Neural crest cell (in vitro differentiated cells): ENCODE measurements at places on chromosomes 5 and 9.
A peak's percentile ranks its signal among the peaks of the same experiment; 100 is the strongest.

DNA sequence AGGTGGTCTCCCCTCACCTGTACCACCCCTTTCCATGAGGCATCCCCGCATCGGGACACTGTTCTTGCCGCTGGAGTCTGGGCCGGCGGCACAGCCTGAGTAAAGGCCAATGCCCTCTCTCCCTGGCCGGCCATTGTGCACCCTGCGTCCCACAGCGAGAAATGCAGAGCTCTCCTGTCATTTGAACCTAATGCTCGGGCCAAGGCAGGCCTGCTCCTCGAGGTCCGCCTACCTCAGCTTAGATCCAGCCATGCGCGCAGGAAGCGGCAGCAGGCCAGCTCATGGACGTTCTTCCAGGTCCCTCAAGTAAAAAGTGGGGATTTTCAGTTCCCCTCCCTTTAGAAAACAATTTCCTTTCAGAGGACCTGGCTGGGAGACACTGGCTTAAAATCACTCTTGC lies 135.0 kb downstream of the HSD17B3 start:
- DNase-seq = no peak
- H3K36me3 ChIP-seq = no peaks in the 10 kb centered on the region
- H3K4me3 ChIP-seq = no peak overlapping the region
- no peak overlapping the region for H3K27ac ChIP-seq
- H3K27me3 ChIP-seq = peaks cover 46% of the 10 kb centered on the region
- peaks cover 23% of the 10 kb centered on the region for H3K4me1 ChIP-seq

- DNase-seq = no peak
- no peak overlapping the region for H3K27ac ChIP-seq
- no peak overlapping the region for H3K4me3 ChIP-seq
- no peaks in the 10 kb centered on the region for H3K36me3 ChIP-seq
Observed at GRCh38 chr5:108141676-108142075, 240.2 kb downstream of the FBXL17 start.

- H3K27ac ChIP-seq = peak overlapping the region; percentile 94
- peak; percentile 28 for DNase-seq
- peak overlapping the region; percentile 92 for H3K4me3 ChIP-seq
Observed at GRCh38 chr5:1386274-1386717, 41.4 kb upstream of the CLPTM1L start.

DNA sequence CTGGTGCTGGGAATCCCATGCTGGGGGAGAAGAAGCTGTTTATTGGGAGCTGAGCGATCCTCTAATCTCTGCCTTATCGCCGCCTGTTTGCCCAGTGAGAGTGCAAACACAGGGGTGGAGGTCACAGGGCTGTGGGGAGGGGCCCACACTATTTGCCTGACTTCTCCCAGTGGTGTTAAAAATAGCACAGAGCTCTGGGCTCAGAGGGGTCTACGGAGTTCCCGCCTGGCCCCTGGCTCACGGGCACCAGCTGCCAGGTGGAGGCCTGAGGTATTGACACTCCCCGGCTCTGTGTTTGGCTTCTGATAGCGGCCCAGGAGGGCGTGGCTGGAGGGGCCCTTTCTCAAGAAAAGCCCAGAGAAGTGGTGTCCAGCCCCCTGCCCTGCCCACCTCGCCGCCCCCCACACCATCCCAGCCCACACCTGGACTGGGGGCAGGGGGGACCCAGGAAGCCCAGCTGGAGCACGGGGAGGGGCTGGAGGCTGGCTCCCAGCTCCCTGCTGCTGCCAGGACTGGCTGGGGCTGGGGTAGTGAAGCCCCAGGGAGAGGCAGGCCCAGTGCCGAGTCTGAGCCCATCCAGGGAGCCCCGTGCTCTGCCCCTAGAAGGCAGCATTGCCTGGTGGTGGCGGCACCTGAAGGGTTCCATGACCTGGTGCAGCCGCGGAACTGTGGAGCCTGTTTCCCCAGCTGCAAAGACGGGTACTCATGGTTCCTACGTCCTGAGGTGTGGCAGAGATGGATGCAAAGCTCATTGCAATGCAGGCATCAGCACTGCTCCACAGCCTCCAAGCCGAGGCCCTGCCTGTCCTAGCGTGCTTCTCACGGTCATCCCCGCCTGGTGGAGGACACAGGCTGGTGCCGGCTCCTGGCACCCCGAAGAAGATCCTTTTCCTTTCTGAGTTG lies 35.7 kb upstream of the EGFL7 start:
- H3K27ac ChIP-seq = no peak overlapping the region
- H3K36me3 ChIP-seq = no peaks in the 10 kb centered on the region
- no peaks in the 10 kb centered on the region for H3K27me3 ChIP-seq

DNA sequence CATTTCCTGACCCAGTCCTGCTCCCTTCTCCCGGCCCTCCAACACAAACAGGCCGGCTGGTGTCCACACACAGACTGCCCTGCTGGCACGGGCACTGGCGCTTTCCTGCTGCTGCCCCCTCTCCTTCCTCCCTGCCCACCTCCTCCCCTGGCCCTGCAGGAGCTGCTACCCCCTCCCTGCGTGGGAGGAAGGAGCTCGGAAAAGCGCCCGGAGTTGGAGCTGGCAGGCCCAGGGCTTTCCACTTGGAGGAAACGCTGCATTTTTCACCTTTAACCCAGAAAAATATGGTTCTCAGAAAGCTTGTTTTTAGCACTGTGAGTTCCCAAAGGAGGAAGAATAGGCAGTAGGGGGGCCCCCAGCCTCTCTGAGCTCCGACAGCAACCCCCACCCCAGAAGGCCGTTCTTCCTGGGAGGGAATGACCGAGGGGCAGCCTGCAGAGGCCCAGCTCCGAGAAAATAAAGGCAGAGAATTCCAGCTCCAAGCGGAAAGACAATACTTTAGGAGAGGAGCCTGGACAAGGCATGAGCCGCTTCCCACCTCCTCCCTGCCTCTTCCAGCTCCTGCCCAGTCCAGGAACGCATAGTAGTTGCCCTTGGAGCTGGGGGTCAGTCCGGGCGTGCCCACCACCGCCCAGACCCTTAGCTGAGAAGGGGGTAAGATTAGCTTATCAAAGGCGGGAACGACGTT lies 88.9 kb downstream of the LIFR start:
- peak overlapping the region; percentile 82 for H3K27ac ChIP-seq
- no peaks in the 10 kb centered on the region for H3K36me3 ChIP-seq
- no peak overlapping the region for H3K4me3 ChIP-seq
- no peaks in the 10 kb centered on the region for H3K27me3 ChIP-seq
- peaks cover 31% of the 10 kb centered on the region for H3K4me1 ChIP-seq

GRCh38 chr5:120257358-120257971 lies 206.6 kb upstream of the PRR16 start:
- no peak overlapping the region for H3K27ac ChIP-seq
- no peaks in the 10 kb centered on the region for H3K27me3 ChIP-seq
- no peaks in the 10 kb centered on the region for H3K36me3 ChIP-seq
- no peak for DNase-seq
- peaks cover 4% of the 10 kb centered on the region for H3K4me1 ChIP-seq

GRCh38 chr9:15142878-15143534 lies 164.0 kb downstream of the TTC39B start:
- H3K27ac ChIP-seq = no peak overlapping the region
- no peak overlapping the region for H3K4me3 ChIP-seq
- peaks cover 26% of the 10 kb centered on the region for H3K4me1 ChIP-seq
- H3K36me3 ChIP-seq = no peaks in the 10 kb centered on the region

GRCh38 chr9:124270504-124271335 lies 13.0 kb downstream of the NEK6 start:
- H3K4me1 ChIP-seq = peaks cover 56% of the 10 kb centered on the region
- DNase-seq = no peak
- H3K36me3 ChIP-seq = no peaks in the 10 kb centered on the region
- no peak overlapping the region for H3K27ac ChIP-seq
- H3K4me3 ChIP-seq = no peak overlapping the region

DNA sequence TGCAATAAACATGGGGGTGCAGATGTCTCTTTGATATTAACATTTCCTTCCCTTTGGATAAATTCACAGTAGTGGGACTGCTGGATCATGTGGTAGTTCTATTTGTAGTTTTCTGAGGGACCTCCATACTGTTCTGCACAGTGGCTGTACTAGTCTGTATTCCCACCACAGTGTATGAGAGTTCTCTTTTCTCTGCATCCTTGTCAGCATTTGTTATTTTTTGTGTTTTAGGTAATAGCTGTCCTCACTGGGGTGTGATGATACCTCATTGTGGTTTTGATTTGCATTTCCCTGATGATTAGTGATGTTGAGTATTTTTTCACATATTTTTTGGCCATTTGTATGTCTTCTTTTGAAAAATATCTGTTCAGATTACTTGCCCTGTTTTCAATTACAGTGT lies 562.5 kb downstream of the CSNK1G3 start:
- no peak overlapping the region for H3K27ac ChIP-seq
- peaks cover 16% of the 10 kb centered on the region for H3K4me1 ChIP-seq
- no peak overlapping the region for H3K4me3 ChIP-seq
- no peak for DNase-seq
- H3K27me3 ChIP-seq = no peaks in the 10 kb centered on the region
- peaks cover 7% of the 10 kb centered on the region for H3K36me3 ChIP-seq

- no peaks in the 10 kb centered on the region for H3K36me3 ChIP-seq
- no peaks in the 10 kb centered on the region for H3K27me3 ChIP-seq
- H3K27ac ChIP-seq = no peak overlapping the region
- no peak overlapping the region for H3K4me3 ChIP-seq
- DNase-seq = no peak
Observed at GRCh38 chr9:19255821-19256220, 25.3 kb downstream of the DENND4C start.

DNA sequence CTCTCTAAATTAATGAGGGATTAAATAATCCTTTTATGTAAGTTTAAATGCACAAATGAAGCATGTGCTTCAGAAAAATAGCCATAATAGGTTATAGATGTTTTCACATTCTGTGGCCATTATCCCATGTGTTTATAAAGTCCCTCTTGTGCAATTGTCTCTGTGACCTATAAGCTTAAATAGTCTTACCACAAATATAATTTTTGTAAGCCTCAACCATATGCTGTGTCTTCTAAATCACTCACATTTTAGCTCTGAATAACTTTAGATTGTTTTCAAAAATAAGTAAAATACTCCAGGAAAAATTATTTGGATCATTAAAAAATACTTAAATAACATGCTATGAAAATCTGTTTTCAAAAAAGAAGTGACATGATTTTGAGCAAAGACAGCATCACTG lies 1894.7 kb downstream of the MAT2B start:
- H3K27me3 ChIP-seq = no peaks in the 10 kb centered on the region
- no peaks in the 10 kb centered on the region for H3K36me3 ChIP-seq
- no peak overlapping the region for H3K27ac ChIP-seq
- no peak overlapping the region for H3K4me3 ChIP-seq

DNA sequence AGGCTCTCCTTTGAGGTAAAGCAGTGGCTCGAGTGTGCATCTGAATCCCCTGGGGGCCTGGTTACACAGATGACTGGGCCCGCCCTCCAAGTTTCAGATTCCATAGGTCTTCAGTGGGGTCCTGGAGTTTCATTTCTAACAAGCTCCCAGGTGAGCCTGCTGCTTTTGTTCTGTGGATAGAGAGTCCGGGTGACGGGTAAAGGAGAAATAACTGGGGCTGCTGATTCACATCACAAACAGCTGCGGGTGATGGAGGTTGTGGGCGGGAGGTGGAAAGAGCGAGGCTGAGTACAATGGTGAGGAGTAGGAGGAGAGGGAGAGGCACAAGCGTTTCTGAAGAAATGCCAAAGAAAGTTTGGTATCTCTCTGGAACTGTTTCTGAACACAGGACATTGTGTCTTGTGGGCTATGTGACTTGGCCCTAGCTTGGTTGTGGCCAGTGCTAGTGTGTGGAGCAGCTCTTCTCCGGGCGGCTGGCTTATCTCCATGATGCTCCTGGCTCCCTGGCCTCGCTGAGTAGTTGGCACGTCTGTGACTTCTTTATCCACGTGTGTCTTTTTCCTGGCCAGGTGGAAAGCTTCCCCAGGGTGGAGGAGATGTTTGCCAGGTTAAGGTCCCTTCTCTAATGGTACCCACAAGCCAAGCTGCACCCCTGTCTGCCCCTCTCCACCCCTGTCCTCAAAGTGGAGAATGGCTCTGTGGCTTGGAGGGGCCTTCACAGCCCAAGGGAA lies 61.7 kb downstream of the HSPA4 start:
- no peak overlapping the region for H3K27ac ChIP-seq
- no peak overlapping the region for H3K4me3 ChIP-seq
- DNase-seq = no peak
- H3K27me3 ChIP-seq = peaks cover 2% of the 10 kb centered on the region
- H3K4me1 ChIP-seq = peaks cover under 1% of the 10 kb centered on the region

GRCh38 chr5:366541-367357 lies 45.2 kb downstream of the AHRR start:
- H3K4me1 ChIP-seq = peaks cover 4% of the 10 kb centered on the region
- no peak overlapping the region for H3K27ac ChIP-seq
- H3K36me3 ChIP-seq = no peaks in the 10 kb centered on the region

DNA sequence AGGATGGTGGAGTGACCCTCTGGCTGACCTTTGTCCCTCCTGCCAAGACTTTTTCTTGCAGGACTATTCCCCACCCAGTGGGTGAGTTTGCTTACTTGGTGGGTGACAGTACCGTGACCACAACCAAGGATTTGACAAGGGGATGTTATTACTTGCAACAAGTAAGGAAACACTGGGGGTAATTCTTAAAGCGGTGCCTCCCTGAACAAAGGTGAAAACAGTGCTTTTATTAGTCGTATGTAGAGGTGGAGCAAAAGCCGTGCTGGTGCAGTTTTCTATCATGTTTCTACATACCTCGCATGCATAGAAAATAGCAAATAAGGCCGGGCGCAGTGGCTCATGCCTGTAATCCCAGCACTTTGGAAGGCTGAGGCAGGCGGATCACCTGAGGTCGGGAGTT lies 41.0 kb upstream of the KDM4C start:
- H3K4me1 ChIP-seq = no peaks in the 10 kb centered on the region
- H3K27me3 ChIP-seq = no peaks in the 10 kb centered on the region
- H3K36me3 ChIP-seq = no peaks in the 10 kb centered on the region
- peak overlapping the region; percentile 78 for H3K27ac ChIP-seq

DNA sequence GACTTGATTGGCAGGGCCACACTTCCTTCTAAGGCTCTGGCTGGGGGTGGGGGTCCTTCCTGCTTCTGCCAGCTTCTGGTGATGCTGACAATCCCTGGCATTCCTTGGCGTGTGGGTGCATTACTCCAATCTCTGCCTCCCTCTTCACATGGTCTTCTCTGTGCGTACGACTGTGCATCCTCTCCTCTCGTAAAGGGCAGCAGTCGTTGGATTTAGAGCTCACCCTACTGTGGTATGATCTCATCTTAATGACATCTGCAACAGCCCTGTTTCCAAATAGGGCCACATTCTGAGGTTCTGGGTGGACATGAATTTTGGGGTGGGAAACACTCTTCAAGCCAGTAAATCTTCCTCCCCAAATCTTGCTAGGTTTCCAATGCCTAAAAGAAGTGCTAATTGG lies 36.8 kb downstream of the ROPN1L start:
- H3K36me3 ChIP-seq = no peaks in the 10 kb centered on the region
- H3K4me1 ChIP-seq = peaks cover 6% of the 10 kb centered on the region
- H3K4me3 ChIP-seq = no peak overlapping the region
- DNase-seq = no peak
- H3K27ac ChIP-seq = no peak overlapping the region

DNA sequence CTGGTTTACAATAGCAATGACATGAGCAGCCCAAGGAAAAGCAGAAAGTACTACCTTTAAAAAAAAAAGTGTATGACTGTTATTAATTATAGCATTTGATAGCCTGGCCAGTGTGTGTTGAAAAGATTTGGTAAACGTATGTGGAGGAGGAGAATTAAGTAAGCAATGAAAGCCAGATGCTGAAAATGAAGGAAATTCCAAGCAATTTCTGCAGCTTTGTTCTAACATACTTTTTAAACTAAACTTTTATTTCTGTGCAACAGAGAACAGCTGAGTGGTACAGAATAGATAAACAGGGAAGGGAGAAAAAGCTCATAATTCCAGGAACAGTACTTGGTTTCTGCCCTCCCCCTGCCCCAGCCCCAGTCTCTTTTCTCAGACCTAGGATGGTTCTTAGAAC lies 252.6 kb downstream of the ADAMTSL1 start:
- no peak for DNase-seq
- H3K27ac ChIP-seq = no peak overlapping the region
- no peak overlapping the region for H3K4me3 ChIP-seq
- H3K36me3 ChIP-seq = no peaks in the 10 kb centered on the region
